GM23248 (cell line): ENCODE measurements at places on chromosomes 13 and 19.

GRCh38 chr19:56683116-56683515, 11.6 kb upstream of the ZNF835 start:
- H3K4me1 ChIP-seq, result no peaks in the 10 kb centered on the region
- no peak for DNase-seq
- H3K27me3 ChIP-seq, result no peaks in the 10 kb centered on the region
- no peak overlapping the region for H3K27ac ChIP-seq
- H3K4me3 ChIP-seq, result no peak overlapping the region

DNA sequence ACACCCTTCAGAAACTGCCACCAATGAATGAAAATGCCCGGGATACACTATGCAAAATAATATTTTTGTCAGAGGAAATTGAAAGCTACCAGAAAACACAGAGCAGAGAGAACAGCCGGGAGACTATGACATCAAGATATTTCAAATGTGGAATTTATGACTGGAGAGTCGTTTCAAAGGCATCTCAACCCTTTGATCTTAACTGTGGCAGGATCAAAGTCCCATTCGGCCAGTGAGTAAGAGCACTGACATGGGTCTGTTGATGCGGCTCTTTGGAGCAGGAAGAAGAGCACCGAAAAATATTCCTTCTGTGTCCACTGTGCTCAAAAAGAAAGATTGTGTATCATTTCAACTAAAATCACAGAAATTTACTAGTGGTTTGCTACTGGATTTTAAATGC, 201.9 kb downstream of the RFC3 start:
- no peaks in the 10 kb centered on the region for H3K4me1 ChIP-seq
- DNase-seq, result no peak
- H3K27me3 ChIP-seq, result no peaks in the 10 kb centered on the region
- no peak overlapping the region for H3K27ac ChIP-seq
- H3K4me3 ChIP-seq, result no peak overlapping the region

- peak; percentile 26 for DNase-seq
- no peak overlapping the region for H3K27ac ChIP-seq
- no peak overlapping the region for H3K4me3 ChIP-seq
- H3K4me1 ChIP-seq, result no peaks in the 10 kb centered on the region; the same call in 1 of the 2 replicates
These were observed 7.4 kb upstream of the TPP2 start for GRCh38 chr13:102589301-102589822.

DNA sequence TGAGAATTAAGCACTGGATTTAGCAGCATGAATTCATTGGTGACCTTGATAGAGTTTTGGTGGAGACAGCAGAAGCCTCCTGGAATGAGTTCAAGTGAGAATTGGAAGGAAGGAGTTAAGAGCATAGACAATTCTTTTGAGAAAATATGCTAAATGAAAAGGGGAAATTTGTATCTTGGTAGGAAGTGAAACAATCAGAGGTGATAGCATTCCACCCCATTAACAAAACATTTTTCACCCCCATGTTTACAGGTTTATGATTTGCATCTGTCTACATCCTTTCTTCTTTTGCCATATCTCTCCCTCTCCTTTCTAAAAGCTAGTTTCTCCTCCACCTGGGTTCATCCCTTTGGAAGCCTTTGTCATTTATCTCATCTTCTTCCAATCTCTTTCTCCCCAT, 27.5 kb downstream of the LNX2 start:
- H3K27ac ChIP-seq, result no peak overlapping the region
- no peaks in the 10 kb centered on the region for H3K27me3 ChIP-seq
- DNase-seq, result no peak
- H3K4me1 ChIP-seq, result no peaks in the 10 kb centered on the region

DNA sequence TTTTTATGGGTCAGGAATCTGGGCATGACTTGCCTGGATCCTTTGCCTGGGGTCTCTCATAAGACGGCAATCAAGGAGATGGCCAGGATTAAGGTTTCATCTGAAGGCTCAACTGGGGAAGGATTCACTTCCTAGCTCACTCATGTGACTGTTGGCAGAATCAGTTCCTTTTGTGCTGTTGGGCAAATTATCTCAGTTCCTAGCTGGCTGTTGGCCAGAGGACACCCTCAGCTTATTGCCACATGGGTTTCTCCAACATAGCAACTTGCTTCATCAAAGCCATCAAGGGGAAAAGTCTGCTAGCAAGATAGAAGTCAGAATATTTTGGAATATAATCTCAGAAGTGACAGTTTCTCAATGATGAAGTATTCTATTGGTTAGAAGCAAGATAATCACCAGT, 12.2 kb upstream of the EVI5L start:
- no peak for DNase-seq
- no peak overlapping the region for H3K27ac ChIP-seq
- H3K4me3 ChIP-seq, result no peak overlapping the region
- H3K4me1 ChIP-seq, result no peaks in the 10 kb centered on the region
- H3K27me3 ChIP-seq, result peaks cover 18% of the 10 kb centered on the region
- H3K36me3 ChIP-seq, result no peaks in the 10 kb centered on the region

GRCh38 chr13:61406275-61406674, 9.4 kb downstream of the PCDH20 start:
- no peaks in the 10 kb centered on the region for H3K27me3 ChIP-seq
- DNase-seq, result no peak
- no peaks in the 10 kb centered on the region for H3K4me1 ChIP-seq
- H3K36me3 ChIP-seq, result no peaks in the 10 kb centered on the region
- H3K4me3 ChIP-seq, result no peak overlapping the region
- no peak overlapping the region for H3K27ac ChIP-seq

GRCh38 chr13:24299488-24300114, 9.8 kb upstream of the C1QTNF9 start:
- H3K27me3 ChIP-seq, result no peaks in the 10 kb centered on the region
- H3K27ac ChIP-seq, result no peak overlapping the region
- H3K36me3 ChIP-seq, result no peaks in the 10 kb centered on the region
- H3K4me3 ChIP-seq, result no peak overlapping the region

DNA sequence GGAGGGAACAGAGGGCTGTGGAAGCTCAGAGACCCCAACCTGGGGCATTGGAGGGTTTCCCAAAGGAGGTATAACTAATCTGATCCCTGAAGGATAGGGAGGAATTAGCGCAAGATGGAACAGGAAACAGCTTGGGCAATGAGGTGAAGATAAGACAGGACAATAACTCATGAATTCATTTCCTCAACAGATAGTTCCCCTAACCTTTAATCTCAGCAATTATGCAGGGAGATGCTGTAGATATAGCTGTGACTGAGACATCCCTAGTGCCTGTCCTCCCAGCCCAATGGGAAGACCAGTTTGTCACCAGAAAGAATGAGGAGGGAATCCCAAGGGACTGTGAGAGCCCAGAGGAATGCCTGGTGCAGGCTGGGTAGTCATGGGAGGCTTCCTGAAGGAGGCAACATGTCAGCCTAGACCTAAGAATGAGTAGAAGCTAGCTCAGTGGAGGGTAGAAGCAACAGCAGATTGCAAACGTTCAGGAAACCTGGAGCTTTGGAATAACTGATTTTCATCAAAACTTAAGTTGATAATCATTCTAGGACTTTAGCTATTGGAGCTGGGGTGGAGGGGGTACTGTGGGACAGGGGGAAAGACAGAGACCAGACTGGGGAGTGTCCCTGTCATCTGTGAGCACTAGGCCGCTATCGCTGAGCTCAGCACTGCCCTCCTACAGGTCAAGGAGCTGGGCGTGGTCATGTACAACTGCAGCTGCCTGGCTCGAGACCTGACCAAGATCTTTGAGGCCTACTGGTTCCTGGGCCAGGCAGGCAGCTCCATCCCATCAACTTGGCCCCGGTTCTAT, 18.8 kb downstream of the HIPK4 start:
- H3K27me3 ChIP-seq, result no peaks in the 10 kb centered on the region
- H3K36me3 ChIP-seq, result peaks cover 6% of the 10 kb centered on the region; the same call in 1 of the 2 replicates
- H3K4me1 ChIP-seq, result no peaks in the 10 kb centered on the region
- no peak overlapping the region for H3K27ac ChIP-seq
- no peak for DNase-seq

DNA sequence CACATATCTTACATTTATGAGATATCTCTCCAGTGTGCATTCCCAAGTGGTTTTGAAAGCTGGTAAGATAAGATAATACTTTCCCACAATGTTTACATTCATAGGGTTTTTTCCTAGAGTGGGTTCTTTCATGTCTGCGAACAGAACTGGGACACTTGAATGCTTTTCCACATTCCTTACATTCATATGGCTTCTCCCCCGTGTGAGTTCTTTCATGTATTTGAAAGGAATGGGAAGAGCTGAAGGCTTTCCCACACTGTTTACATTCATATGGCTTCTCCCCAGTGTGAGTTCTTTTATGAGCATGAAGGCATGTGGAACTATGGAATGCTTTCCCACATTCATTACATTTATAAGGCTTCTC, 19.7 kb downstream of the ZNF433 start:
- DNase-seq, result no peak
- no peaks in the 10 kb centered on the region for H3K27me3 ChIP-seq
- H3K4me1 ChIP-seq, result no peaks in the 10 kb centered on the region
- H3K36me3 ChIP-seq, result peaks cover 47% of the 10 kb centered on the region

DNA sequence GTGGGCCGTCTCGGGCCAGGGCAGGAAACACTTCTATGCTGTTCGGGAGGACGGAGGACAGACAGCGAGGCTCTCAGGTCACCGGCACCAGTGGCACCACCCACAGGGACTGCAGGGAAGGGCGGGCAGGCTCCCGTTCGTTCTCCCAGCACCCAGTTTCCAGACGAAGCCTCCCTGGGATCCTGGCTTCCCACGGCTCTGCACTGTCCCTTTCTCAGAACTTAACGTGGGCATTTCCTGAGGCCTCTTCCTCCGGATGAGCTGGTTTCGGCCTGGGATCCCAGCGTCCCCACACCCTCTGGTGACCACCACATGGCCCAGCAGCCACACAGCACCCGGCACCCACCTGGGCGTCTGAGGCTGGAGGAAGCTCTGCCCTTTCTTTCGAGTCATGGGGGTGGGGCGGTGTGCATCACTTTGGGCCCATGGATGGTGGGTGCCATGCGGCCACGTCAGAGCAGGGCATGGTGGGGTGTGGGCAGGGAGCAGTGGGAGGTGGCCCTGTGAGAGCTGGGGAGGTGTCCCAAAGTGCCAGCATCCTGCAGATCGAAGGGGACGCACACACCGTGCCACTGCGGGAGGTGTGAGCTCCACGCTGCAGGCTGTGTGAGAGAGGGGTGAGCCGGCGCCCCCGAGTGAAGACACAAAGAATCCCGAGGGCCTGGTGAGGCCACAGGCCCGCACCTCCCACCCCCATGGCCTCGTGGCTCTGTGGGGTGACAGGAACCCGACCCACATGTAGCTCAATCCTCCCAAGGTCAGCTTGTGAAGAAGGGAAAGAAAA, 38.7 kb upstream of the GRTP1 start:
- peaks cover 9% of the 10 kb centered on the region for H3K4me1 ChIP-seq
- H3K36me3 ChIP-seq, result no peaks in the 10 kb centered on the region
- no peak overlapping the region for H3K27ac ChIP-seq

- no peaks in the 10 kb centered on the region for H3K36me3 ChIP-seq
- DNase-seq, result peak; percentile 94
- peak overlapping the region; percentile 69 for H3K4me3 ChIP-seq
- peaks cover 21% of the 10 kb centered on the region for H3K27me3 ChIP-seq
These were observed 933 bp downstream of the ARHGEF7 start for GRCh38 chr13:111115965-111116521.

- H3K36me3 ChIP-seq, result no peaks in the 10 kb centered on the region
- H3K27ac ChIP-seq, result no peak overlapping the region
- H3K4me1 ChIP-seq, result no peaks in the 10 kb centered on the region
- H3K4me3 ChIP-seq, result no peak overlapping the region
These were observed 8.7 kb downstream of the TMEM147 start for GRCh38 chr19:35554076-35554475.

DNA sequence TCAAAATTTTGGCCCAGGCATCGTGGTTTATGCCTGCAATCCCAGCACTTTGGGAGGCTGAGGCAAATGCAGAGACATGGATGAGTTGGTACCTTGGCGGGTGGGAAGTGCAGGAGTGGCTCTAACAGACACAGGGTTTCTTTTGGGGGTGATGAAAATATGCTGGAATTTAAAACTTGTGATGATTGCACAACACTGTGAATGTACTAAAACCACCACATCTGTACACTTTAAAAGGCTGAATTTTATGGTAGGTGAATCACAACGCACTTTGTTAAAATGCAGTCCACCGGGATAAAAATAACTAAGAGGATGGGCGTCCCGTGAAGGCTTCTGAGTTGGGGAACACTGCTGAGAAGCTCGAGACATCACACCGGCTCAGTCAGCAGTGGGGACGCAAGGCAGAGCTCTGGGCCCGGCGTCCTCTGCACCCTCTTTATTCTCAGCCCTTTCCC, 47.1 kb downstream of the MLLT1 start:
- DNase-seq, result peak; percentile 94
- H3K27ac ChIP-seq, result peak overlapping the region; percentile 90
- H3K36me3 ChIP-seq, result no peaks in the 10 kb centered on the region
- peaks cover 34% of the 10 kb centered on the region for H3K4me1 ChIP-seq
